ENCODE measurements at places on chromosomes 4 and X.

- no peak for DNase-seq
Measured at GRCh38 chr4:68673143-68673542, 2.7 kb upstream of the UGT2B15 start.

DNA sequence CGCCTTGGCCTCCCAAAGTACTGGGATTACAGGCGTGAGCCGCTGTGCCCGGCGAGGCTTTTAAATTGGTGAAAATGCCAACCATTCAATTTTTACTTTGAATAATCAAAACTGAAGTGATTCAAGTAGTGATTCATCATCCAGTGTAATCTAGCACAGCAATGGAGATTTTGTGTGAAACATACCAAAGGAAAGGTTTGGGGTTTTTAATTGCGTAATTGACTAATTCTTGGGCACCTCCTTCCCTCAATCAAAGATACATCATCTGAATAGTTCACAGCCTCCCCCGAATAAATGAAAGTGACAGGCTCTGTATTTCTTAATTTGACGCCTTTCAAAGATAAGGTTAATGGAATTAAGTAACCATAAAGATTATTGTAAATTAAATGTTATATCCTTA is 69.0 kb downstream of the DMD start:
- no peak for DNase-seq

DNA sequence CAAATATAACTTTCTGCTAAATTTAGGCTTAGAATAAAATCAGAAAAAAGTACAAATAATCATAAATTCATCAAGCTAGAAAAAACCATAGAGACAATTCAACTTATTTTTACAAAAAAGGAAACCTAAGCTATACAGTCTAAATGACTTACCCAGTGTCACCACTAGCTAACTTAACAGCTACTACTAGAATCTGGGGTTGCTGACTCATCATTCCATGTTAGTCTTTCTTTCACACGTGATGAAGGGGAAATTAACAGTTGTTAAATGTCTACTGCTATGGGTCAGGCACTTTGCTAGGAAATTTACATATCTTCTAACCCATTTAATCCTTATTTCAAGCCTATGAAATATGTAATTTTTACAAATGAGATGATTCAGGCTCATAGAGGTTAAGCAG is 349.3 kb upstream of the GALNT7 start:
- DNase-seq: no peak

DNA sequence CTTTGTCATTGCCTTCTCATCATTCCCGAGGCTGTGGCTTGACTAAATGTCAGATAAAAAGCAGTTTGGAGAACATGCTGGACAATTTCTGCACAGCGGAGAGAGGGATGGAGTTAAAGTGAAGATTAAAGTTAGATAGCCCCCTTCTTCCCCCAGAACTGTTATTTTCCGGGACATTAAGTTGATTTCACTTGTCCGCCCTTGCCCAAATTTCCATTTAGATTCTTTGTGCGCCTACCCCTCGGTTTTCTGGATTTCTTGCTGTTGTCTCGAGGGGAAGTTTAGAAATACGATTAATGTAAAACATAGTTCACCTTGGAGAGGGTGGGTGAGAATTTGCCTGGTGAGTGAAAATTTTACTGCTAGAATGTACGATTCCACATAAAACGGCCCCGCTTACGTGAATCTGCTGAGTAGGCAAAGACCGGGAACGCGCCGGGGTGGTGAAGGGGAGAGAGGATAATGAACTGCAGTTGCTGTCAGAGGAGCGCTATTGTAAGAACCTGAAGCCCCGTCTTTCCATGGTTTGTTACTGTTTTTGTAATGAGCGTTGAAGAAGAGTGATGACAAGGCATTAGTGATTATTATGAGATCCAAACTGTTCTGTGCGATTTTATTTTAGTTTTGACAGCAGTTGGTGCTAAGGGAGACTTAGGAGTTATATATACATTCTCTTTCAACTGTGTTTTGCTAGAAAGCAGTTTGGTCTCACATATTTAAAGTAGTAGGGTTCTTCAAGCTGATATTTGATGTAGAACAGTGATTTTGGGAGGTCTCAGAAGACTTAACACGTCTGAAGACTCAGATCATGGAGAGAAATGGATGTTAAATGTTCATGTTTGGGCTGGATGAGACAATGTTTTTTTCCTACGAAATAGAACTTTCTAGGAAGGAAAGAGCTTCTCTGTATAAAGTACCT is 73.0 kb downstream of the AFF1 start:
- DNase-seq: no peak

GRCh38 chr4:13703096-13703495 is 75.6 kb upstream of the BOD1L1 start:
- DNase-seq: no peak

DNA sequence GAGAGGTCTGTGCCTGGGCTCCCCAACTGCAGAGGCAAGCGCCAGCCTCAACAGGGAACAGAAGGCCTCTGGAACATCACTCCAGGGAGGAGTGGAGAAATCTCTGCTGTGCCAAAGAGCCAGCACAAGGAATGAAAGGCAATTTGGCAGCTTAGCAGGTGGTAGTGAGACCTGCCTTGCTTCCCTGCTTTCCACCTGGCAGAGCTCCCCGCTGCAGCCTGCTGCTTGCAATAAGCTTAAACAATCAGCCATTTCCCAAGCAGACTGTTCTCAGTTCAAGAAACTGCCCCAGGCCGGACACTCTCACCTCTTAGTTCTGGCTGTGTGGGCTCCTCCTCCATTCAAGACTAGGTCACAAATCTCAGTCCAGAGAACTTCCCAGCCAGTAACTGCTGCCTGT is 370.6 kb downstream of the MAGEB5 start:
- DNase-seq: no peak

GRCh38 chr4:185773419-185773818 is 38.6 kb downstream of the SORBS2 start:
- DNase-seq: no peak

DNA sequence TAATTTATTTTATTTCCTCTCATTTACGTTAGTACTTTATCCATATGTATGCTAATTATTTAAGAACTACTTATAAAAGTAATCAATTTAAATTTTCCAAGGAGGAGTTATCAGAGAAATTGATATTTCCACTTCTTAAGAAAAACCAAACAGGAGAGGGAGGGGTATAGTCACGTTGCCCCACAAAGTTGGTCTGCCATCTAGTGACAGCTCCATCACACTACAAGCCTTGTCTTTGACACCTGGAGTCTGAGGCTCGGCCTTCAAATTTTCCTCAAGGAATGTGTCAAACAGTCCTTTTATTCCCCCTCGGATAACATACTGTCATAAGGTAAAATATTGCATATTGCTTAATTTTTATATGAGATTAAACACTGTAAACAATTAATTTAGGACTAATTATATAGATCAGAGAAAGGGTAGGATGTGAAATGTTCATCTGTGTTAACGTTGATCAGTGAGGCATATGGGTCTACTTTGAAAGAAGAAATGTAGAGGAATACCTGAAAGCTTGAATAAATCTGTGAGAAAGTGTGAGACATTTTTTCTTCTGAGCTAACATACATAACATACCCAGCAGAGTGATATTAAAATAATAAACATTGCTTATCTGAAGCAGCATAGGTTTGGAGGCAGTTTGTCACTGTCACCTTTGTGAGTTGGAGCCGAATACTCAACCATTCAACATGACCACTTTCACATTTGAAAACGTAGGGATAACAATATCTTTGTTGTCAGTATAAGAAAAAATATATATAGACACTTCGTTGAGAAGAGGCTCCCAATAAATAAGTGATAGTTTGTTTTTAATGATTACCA is 114.4 kb downstream of the GLRA3 start:
- DNase-seq: no peak

GRCh38 chr4:140028676-140029517 is 125.1 kb downstream of the MAML3 start:
- DNase-seq: no peak
